ENCODE measurements at places on chromosomes 2 and 18.

- no peak for DNase-seq
Measured at GRCh38 chr2:132668987-132669907, 758 bp downstream of the LYPD1 start.

DNA sequence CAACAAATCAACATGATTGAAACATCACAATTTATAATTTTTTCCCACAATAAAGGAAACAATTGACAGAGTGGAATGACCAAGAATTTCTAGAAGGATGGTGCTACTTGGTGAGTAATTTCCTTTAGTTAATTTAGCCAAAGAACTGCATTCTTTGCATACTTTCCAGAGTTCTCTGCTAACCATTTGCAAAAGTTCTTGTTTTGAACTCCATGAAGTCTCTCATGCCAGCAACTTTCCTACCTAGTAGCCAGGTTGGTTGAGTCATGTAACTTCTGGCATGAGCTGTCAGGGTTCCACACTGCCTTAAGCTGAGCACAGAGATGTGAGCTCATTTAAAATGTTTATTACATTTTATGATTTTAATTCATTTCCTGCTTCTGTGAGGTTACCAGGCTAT, 539.6 kb downstream of the PID1 start:
- DNase-seq = no peak

GRCh38 chr18:3245853-3246634, 1.6 kb upstream of the MYL12A start:
- peak; percentile 80 for DNase-seq

DNA sequence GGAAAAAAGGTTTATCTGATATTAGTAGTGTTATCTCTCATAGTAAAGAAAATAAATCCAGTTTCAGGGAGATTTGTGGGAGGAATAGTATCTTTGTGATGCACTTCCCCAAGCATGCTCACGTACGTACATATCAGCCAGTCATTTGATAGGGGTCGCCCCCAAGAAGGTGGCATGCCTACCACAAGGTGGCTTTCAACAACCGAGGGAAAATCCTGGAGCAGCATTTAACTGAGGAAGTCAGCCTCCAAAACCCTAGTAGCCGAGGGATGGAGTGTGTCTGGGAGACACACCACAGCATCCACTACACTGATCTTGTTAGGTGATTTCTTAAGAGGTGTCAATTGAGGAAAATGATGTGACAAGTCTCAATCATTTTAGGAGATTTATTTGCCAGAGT, 623.9 kb downstream of the NYAP2 start:
- no peak for DNase-seq

GRCh38 chr2:145000376-145000775, 480.5 kb upstream of the ZEB2 start:
- no peak for DNase-seq

GRCh38 chr18:79588636-79589481, 90.7 kb upstream of the CTDP1 start:
- no peak for DNase-seq

DNA sequence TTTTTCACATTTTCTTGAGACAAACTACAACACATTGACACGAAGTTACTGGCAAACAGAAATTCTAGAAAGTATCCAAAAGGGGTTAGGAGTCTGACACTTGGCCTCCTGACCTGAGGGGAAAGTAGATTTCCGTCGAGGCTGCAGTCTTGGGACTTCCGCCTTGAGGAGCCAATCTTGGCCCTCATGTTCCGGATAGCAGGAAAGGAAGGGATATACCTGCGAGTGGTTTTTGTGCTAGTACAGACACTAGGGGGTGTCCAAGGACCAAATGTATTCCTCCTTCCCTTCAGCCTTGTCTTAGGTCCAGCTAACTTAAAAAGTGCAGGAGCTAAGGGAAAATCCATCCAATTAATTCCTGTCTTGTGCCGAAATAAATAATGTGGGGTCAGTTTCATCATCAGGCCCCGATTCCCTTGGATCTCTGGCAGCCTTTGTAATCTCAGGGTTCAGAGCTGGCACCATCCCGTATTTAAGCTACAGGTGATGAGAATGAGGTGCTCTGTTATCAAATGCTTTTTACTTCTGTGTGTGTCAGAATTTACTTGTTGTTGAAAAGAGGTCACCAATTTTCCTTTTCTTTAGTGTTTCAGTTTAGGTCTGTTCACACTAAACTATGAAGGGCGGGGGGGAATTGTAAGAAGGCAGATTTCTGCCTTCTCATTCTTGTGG, 330.2 kb upstream of the FANCL start:
- peak; percentile 27 for DNase-seq

- DNase-seq = no peak
Measured at GRCh38 chr2:224257156-224257555, 144.8 kb downstream of the FAM124B start.

GRCh38 chr2:198483051-198483450, 678.7 kb downstream of the PLCL1 start:
- no peak for DNase-seq

All from NCI-H2171 (cell line).